ENCODE measurements at places on chromosomes 4 and X.

DNA sequence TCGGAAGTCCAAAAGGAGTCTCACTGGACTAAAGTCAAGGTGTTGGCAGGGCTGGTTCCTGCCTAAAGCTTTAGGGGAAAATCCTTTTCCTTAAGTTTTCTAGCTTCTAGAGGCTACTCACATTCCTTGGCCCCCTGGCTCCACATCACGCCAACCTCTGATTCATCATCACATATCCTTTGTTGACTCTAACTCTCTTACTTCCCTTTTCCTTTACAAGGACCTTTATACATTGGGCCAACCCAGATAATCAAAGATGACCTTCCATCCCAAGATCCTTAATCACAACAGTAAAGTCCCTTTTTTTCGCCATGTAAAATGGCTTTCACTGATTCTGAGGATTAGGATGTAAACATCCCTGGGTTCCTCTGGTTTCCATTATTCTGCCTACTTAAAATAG lies 146.4 kb upstream of the DCAF8L1 start:
- DNase-seq: no peak

- no peak for DNase-seq
Measured at GRCh38 chr4:107931775-107932321, 499 bp downstream of the CYP2U1 start.

DNA sequence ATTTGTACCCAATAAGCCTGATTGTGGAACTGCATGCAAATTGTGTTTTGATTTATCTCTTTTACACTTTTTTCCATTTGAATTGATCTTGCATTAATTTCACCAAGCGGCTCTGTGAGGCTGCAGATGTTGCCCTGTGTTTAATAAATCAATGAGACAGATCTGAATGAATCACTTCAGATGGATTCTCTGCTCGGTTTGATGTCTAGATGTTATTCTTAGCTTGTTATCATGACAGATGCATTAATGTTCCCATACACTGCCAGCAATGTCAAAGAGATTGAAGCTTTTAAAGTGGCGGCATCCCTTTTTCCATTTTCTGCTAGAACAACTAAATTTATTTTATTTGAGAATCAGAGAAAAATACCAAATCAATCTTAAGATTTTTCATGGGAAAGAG lies 6.3 kb downstream of the DACH2 start:
- DNase-seq: no peak

- no peak for DNase-seq
Measured at GRCh38 chr4:3304831-3305609, 12.2 kb downstream of the RGS12 start.

DNA sequence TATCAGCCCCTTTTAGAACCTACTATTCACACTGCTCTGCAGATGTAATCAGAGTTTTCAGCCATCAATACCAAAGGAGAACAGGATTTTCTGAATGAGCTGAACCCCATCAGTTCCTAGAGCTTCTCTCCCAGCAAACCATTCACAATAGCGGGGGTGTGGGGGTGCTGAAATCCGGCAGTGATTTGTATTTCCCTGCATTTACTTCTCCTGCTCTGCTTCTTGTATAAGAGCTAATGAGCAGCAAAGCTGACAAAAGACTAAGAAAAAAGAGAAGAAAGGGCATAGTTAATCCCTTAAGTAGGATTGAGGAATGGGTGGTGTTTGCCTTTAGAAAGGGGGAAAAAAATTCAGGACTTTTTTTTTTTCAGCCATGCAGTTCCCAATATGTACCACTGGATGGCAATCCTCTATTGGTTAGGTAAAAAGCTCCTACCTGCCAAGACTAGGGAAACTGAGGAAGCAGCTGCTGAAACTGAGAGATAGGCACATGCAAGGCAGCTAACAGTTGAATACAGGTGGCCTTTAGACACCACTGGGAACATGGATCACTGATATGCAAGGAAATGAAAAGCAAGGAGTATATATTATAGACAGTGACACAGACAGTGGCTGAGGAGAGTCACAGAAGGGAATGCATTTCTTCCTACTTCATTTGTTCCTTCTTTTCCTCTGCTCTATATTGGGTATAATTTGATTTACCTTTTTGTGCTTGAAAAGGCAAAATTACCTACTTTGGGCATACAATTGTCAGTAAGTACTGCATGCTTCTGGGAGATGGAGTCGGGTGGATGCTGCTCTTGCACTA lies 217.9 kb downstream of the HS6ST2 start:
- DNase-seq: peak; percentile 55

- DNase-seq: no peak
Measured at GRCh38 chr4:89572224-89572858, 264.6 kb downstream of the SNCA start.

- no peak for DNase-seq
Measured at GRCh38 chr4:6189511-6189910, 10.8 kb downstream of the JAKMIP1 start.

DNA sequence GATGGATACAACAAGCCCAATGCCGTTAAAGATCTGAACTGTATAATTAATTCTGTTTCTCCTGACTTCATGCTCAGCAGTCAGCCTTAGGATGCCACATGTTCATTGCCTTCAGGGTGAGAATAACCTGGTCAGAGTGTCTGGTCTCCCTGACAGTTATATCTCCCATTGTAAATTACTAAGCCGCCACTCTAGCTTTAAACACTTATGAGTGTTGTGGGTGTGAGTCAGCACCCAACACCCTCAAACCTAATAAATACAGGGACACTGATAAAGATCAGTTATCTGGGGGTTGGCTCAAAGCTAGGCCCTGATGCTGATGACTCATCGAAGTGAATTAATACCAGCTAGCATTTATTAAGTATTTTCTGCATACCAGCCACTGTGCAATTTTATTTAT lies 64.9 kb upstream of the DYNLT3 start:
- no peak for DNase-seq

- DNase-seq: peak; percentile 59
Measured at GRCh38 chrX:67545893-67546495, 2.2 kb downstream of the AR start.

- DNase-seq: no peak
Measured at GRCh38 chr4:77201343-77201742, 44.3 kb downstream of the CCNG2 start.

DNA sequence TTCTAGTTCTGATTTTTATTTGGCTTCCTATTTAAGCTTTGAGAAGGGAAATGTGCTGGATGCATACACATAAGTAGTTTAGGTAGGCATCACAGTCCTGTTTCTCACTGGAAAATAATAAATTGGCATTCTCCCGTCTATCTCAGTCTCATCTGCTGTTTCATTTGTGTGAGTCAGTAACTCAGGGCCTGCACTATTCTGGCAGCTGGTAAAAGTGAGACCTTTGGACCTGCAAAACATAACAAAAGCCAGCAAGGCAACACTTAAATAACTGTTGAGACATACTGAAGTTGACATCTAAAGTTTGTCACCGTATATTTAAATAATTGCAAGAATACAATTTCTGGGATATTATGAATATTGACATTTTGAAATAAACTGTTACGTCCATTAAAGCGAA lies 8.6 kb upstream of the UBQLN2 start:
- DNase-seq: no peak

DNA sequence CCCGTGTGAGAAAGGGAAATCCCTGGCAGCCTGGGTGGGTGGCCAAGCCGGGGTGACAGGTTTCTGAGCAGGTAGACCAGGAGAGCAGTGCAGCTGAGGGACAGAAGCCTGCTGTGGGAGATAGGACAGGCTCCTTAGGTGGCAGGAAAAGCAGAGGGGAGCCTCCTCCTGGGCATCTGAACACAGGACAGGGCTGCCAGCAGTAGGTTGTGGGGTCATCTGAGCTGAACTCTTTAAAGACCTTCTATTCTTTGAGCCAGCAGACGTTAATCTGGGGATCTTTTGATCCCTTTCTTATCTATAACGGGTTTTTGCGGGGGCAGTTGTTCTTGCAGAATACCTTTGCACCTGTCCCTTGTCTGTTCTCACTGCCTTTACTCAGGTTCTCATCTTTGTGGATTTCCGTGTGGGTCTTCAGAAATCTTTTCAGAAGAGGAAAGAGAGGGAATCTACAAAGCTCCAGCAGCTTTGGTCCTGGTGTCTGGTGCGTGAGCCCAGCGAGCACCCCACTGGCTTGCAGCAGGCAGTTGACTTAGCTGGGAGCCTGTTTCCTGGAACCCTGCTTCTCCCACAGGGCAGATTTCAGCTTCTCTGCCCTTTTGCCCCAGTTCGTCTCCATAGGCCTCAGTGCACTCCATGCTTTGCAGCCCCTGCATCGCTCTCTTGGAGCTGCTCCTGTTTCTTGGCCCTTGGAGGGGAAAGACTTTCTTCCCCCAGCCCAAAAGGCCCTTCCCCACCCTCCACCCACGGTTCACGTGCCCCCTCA lies 35.8 kb upstream of the TADA2B start:
- no peak for DNase-seq

GRCh38 chr4:147901916-147902315 lies 170.0 kb downstream of the ARHGAP10 start:
- DNase-seq: no peak

DNA sequence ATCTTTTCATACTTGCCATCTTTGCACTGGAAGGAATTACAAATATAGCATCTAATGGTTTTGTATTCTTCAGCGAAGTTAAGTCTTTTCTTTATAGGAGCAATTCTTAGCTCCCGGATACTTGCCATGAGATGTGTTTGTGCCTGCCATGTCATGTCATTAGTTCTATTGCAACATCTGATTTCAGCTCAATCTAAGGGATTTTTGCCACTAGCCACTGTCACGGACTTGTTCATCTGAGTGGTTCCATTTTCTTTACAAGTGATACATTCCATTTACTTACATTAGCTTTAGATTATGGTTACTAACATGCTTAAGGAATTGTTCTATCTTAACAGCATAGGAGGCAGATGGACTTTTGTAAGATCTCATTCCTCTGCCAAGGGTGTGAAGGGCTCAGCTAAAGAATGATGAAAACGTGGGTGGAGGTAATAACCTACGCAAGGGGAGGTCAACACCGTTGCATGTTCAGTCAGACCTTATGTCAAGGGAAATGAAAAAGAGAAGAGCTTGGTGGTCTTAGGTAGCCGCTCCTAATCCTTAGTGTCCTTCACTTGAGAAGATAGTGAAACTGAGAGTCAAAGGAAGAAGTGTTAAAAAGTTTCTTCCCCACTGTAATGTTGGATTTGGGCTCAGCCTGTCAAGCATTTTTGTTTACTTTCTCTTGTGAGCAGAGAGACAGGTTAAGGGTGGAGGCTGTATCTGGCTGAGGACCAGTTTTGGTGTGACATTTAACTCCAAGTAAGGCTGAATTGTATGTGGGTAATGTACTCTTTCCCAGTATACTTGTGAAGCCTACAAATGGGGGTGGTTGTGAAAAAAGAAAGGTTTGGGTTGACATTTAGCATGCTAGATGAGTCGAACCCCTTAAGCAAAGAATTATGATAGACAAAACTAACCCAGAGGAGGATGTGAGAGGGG lies 3.6 kb upstream of the KLHL2 start:
- DNase-seq: no peak

- DNase-seq: peak; percentile 43
Measured at GRCh38 chrX:88612870-88613329, 134.1 kb upstream of the CPXCR1 start.

DNA sequence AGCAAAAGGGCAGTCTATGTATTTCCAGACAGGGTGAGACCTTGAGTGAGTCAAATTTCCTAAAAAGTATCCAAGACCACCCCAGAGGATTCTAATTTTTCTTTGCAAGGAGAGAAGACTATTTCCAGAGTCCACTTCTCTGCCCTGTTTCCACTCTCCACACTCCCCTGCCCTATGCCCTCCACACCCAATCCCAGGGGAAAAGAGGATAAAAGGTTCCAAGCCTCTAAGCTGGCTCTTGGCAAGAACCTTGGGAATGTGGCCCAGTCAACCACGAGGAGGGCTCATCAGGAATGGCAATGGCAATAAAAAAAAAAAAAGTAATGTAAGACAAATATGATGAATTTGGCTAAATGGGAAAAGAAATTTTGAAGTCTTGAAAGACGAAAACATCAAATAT lies 65.9 kb downstream of the SRPX start:
- DNase-seq: no peak

DNA sequence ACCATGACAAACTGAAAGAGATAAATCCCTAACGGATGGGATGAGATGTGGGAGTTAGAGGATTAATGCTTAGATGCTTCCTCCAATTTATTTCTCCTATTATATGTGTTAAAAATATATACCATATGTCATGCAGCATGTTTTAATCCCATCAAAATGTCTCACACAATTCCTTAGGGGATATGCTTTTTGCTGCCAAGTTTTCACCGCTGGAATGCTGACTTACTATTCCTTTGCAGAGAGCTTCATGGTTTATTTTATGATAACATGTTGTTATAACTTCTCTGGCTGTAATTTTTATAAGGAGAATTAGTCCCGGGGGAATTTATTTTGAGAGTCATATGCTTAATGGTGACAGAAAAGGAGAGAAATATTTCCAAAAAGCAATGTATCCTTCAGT lies 670.3 kb downstream of the IL1RAPL1 start:
- DNase-seq: no peak

DNA sequence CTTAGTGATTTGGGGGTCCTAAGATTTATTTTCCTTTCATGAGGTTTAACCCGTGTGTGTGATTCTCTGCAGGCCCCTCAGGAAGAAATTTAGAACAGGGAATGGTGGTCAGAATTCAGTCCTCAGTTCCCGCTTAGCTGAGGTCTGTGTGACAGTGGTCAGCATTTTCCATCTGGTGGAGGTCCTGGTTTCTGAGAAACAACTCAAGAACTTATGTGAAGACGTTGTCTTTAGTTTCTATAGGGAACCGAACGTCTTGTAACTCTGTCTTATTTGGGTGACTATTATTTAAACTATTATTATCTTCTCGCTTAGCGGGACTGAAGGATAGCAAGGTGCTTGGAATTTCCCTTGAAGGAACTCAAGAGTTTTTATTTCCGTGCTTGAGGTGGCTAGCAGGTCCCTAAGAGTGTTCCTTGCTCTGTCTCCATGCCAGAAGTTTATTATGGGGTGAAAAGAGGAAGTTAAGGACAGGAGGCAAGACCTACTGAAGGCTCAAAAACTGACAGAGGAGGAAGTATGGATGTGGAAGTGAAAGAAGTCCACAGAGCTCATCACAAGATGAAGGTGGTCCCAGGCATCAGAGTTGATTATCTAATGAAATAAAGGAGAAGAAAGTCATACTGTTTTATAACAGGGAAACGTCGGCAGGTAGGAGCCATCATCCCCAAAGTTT lies 9.4 kb downstream of the MGST2 start:
- DNase-seq: no peak

- DNase-seq: no peak
Measured at GRCh38 chr4:184953421-184953945, 64.8 kb upstream of the HELT start.

DNA sequence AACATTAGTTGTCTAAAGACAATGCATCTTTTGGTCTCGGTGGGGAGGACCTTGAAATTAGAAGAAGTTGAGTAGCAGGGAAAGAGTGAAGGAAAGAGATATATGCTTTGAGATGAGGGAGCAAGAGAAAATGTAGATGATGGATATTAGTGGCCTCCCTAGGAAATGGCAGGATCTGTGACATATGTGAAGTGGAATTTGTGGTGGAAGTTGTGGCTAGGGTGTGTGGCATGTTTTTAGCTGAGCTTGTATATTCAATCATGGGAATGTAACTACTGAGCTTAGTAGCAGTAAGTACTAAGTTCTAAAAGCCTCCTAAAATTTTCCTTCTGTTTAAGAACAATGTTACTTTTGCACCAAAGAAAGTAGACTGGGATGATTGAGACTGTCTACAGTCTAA lies 382.8 kb upstream of the CTSO start:
- DNase-seq: no peak

GRCh38 chrX:700936-701335 lies 70.3 kb downstream of the SHOX start:
- no peak for DNase-seq

Data from ecto neural progenitor cell (in vitro differentiated cells).